ENCODE measurements at places on chromosomes 2 and 18. TPM values are rescaled to one million over a fixed set of nuclear protein-coding genes. Genes with fewer than 3 reads are reported as not detected.

CDH7 gene
- not detected for total RNA-seq

IL18R1 gene
- 22.4 TPM for total RNA-seq

SMC6 gene
- 26.3 TPM for total RNA-seq

EXOC6B gene
- total RNA-seq = 9.0 TPM

ASB18 gene
- total RNA-seq = not detected

LRP1B gene
- total RNA-seq = not detected

AGXT gene
- total RNA-seq = not detected

UGT1A8 gene
- total RNA-seq = not detected

DNA sequence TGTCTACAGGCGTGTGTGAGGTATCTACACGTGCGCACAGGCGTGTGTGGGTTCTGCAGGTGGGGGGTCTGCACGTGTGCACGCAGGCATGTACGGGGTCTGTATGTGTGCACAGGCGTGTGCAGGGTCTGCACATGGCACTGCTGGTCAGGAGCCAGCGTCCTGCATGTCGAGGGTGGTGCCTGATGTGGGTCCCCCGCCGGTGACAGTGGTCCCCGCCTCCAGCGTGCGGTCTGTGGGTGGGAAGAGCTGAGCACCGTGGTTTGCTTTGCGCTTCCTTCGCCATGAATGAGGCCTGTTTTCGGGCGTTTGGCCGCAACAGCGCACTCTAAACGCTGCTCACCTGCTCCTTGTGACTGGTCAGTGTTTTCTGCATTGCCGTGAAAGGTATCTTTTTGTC lies 57.2 kb downstream of the CTDP1 start:
- no peak for DNase-seq

- H3K27me3 ChIP-seq = peaks cover 65% of the 10 kb centered on the region
- peaks cover 21% of the 10 kb centered on the region for H3K4me1 ChIP-seq
- no peak overlapping the region for H3K4me3 ChIP-seq
- no peak overlapping the region for H3K27ac ChIP-seq
- no peaks in the 10 kb centered on the region for H3K36me3 ChIP-seq
These were observed 1.9 kb downstream of the ADCYAP1 start for GRCh38 chr18:906416-907114.

DNA sequence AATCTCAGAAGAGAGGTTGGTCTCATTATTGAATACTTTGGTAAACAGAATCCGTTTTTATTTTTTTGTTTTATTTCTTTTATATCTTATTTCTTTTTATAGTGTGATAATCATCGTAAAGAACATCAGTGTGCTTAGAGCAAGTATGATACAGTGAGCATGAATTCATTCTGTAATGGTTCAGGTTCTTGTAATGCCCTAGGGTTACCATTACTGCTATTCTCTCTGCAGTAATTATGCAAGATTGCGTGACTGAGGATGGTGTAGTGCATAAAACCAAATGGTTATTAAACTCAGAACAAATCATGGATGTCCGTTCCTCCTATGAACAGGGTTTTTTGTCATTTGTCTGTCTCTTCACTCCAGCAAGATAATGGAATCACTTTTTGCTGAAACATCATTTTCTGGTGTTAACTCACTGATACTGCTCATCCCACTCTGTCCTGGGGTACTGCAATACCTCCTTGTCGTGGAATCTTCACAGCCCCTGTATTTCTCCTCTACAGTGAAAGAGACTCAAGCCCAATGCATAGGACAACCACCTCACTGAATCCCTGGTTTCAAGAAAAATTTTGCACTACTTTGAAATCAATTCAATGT lies 274.8 kb upstream of the ST6GAL2 start:
- no peak for DNase-seq
- no peak overlapping the region for H3K4me3 ChIP-seq
- no peaks in the 10 kb centered on the region for H3K27me3 ChIP-seq
- no peaks in the 10 kb centered on the region for H3K4me1 ChIP-seq

- H3K4me3 ChIP-seq = peak overlapping the region; percentile 74
- peaks cover 9% of the 10 kb centered on the region for H3K27me3 ChIP-seq
- no peak overlapping the region for H3K27ac ChIP-seq
- peaks cover 15% of the 10 kb centered on the region for H3K4me1 ChIP-seq
These were observed 39.5 kb downstream of the ADNP2 start for GRCh38 chr18:80148326-80149199.

- H3K27me3 ChIP-seq = no peaks in the 10 kb centered on the region
- no peaks in the 10 kb centered on the region for H3K4me1 ChIP-seq
These were observed 143.0 kb upstream of the SOX11 start for GRCh38 chr2:5548991-5549715.

DNA sequence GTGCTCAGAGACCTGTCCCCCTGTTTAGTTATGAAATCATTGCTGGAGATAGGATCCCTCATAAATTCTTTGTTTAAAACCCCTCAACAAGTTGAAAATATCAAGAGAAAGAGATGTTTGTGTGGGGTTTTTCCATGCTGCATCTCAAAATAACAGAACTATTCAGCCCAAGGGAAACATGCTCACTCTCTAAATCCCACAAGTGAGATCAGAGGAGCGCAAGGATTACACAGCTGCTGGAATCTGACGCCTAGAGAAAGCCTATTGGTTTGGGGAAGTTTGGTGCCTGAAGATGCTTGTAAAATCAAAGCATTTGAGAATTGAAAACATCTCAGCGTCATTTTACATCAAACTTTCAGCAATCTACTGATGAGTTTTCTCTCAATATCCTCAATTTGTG lies 7.9 kb downstream of the FSHR start:
- no peak for DNase-seq
- no peaks in the 10 kb centered on the region for H3K36me3 ChIP-seq
- no peaks in the 10 kb centered on the region for H3K27me3 ChIP-seq
- no peaks in the 10 kb centered on the region for H3K4me1 ChIP-seq

DNA sequence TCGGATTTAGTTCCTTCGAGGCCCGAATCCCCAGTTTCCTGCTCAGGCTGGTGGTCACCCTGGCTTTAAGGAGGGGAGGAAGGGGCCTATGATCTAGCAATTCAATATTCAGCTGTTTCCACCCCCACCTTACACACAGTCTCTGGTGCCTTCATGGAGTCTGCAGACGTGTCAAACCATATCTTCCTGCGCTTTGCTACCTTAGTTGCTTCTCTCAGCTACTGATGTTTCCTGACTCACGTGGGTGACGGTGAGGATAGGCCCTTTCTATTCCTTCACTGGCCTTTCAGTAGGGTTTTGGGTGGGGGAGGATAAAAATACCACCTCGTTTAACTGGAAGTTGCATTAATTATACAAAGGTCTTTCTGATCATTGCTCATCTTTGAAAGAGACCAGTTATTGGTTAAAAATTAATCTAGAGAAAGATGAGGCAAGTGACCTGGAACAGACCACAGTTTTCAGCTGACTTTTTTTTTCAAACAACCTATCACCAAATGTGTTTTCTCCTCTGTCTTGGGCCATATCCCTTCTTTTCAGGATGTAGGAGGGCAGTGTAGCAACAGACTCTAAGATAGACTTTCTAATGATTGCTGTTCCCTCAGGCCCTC lies 49.7 kb downstream of the SH2D6 start:
- no peaks in the 10 kb centered on the region for H3K4me1 ChIP-seq
- no peak overlapping the region for H3K4me3 ChIP-seq
- no peak for DNase-seq

GRCh38 chr18:57585855-57586250 lies 649 bp downstream of the FECH start:
- peaks cover 26% of the 10 kb centered on the region for H3K4me1 ChIP-seq
- H3K27ac ChIP-seq = peak overlapping the region; percentile 74
- DNase-seq = peak; percentile 43
- H3K27me3 ChIP-seq = no peaks in the 10 kb centered on the region

DNA sequence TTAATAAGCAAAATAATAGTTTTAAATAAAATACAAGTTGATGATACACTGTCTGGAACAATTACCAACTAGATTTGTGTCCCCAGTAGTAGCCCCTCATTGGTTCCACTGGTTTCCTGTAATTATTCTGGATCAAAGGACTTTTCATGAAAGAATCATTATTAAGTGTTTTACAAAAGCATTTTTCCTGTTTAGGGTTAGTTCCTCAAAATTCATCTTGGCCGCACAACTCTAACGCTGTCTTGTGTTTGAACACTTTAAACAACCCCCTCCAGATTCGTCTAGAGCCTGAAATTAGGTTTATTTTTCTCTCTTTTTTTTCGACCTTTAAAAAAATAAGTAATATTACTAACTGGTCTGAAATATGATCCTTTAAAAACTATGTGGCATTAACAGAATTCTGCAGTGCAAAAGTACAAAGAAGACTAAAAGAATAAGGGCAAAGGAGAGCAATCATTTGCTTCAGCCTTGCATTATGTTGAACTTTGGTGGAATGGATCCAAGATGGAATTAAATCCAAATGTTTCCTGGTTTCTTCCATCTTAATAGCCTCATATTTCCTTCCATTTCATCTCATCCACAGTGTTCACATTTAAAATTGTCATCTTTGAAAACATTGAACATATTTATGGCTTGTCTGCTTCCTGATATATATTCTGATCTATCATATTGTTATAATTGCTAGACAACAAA lies 678.4 kb downstream of the IRS1 start:
- DNase-seq = no peak
- no peak overlapping the region for H3K4me3 ChIP-seq
- no peaks in the 10 kb centered on the region for H3K4me1 ChIP-seq
- no peak overlapping the region for H3K27ac ChIP-seq
- H3K36me3 ChIP-seq = no peaks in the 10 kb centered on the region

DNA sequence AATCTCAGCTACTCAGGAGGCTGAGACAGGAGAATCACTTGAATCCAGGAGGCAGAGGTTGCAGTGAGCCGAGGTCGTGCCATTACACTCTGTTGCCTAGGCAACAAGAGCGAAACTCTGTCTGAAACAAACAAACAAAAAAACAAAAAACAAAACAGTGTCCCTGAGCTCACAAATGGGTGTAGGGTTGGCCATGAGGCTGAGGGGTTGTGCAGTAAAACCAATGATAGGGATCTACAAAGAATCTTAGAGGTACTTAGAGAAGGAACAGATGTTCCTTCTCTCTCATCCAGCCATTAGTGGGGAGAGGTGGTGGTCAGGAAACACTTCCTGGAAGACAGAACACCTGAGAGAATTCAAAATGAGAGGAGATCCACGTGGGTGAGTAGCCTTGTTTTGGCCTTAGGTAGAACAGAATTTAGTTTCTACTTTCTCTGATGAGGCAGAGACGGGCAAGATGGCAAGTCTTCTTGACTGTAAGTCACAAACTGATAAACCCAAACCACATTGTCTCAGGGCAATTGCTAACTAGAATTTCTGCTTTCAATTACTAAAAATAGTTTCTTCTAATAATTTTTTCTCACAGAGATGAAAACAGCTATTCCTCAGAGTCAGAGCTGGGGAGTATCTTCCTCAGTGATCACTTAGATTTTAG lies 61.5 kb upstream of the PPM1B start:
- H3K27me3 ChIP-seq = peaks cover 3% of the 10 kb centered on the region
- H3K4me1 ChIP-seq = peaks cover 21% of the 10 kb centered on the region
- DNase-seq = no peak
- no peaks in the 10 kb centered on the region for H3K36me3 ChIP-seq
- H3K4me3 ChIP-seq = no peak overlapping the region

DNA sequence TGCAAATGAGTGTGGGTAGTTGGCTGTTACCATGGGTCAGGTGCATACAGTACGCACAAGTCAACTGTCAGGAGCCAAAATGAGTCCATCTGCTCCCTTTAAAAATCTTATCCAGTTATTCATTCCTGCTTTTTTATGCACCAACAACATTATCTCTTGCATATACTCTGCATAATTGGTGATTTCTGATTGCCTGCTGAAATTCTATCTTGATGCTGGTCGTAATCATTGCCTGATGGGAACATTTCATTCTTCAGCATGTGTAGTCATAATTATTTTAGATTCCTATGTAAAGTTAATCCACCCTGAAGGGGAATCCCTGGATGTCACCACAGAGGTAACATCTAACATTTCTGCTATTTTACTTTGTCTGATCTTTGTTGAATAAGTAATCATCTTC lies 102.2 kb upstream of the RND3 start:
- no peaks in the 10 kb centered on the region for H3K36me3 ChIP-seq
- H3K4me3 ChIP-seq = no peak overlapping the region
- no peak for DNase-seq
- H3K27ac ChIP-seq = no peak overlapping the region
- H3K27me3 ChIP-seq = no peaks in the 10 kb centered on the region

DNA sequence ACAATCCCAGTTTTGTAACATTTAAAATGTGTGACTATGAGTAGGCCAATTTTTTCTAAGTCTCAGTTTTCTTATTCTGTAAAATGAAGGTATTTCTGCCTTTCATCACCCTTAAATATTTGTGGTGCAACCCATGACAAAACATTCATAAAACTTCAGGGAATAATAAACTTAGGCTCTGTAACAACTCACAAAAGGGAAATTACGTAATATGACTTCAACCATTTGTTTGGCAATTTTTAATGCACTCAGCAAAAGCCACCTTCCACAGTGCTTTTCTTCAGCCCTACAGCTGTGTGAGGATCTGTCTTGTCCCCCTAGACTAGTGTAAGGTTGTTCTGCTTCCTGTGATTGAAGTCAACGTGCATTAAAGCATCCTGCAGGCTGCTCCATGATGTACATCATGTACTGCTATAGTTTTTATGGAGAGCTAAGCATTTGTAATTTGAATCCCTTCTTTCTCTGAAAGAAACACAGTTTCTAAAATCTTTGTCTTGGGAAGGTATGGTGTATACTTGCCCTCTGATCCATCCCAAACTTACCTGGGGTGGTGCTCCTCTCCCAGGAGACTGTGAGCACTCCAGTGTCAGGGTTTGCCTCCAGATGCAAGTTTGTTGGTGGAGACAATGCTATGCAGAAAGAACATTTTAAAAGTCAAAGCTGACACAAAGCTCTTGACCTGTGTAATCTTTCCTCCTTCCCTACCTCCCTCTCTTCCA lies 39.1 kb downstream of the FN1 start:
- no peaks in the 10 kb centered on the region for H3K27me3 ChIP-seq
- no peaks in the 10 kb centered on the region for H3K36me3 ChIP-seq
- no peak for DNase-seq
- H3K4me3 ChIP-seq = no peak overlapping the region
- H3K4me1 ChIP-seq = no peaks in the 10 kb centered on the region

DNA sequence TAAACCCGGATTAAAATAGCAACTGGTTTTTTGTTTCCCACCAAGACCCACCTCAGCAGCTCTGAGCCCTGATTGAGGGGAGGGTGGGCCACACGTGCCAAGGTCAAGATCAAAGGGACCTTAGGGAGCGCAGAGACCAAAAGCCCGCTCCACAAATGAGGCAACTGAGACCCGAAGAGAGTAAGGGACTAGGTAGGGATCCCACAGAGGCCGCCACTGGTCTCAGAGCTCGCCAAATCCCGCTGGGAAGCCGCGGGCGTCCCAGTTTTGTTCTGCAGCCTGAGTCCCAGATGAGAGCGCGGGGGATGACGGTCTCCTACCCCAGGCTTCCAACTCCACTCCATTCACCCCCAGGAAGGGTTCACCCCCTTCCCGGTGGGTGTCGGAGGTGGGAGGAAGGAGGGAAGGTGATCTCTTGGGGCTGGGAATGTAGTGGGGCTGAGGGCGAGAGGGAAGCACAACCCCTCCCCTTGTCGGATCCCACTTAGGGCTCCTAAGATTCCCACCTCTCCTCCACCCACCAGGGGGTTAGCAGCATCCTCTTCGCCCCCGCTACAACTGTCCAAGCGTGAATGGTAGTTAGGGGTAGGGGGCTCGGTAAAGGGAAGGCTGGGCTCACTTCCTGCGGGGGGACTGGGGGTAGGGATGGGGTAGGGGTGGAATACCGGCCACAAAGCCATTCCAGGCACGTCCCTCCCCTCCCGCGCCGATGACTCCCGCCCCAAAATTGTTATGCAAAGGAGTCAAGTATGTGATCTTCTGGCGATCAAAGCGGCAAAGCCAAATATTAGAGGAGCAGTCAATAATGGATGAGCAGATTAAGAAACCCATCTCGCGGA lies 7.3 kb upstream of the EN1 start:
- H3K27me3 ChIP-seq = peaks cover 72% of the 10 kb centered on the region
- DNase-seq = no peak
- no peaks in the 10 kb centered on the region for H3K36me3 ChIP-seq
- peaks cover 26% of the 10 kb centered on the region for H3K4me1 ChIP-seq
- no peak overlapping the region for H3K4me3 ChIP-seq
- no peak overlapping the region for H3K27ac ChIP-seq

Measured in activated CD4-positive, alpha-beta T cell treated with anti-CD3 and anti-CD28 coated beads for 36 hours (primary cell).